T-helper 17 cell (primary cell): ENCODE measurements at places on chromosomes 7 and 10.

DNA sequence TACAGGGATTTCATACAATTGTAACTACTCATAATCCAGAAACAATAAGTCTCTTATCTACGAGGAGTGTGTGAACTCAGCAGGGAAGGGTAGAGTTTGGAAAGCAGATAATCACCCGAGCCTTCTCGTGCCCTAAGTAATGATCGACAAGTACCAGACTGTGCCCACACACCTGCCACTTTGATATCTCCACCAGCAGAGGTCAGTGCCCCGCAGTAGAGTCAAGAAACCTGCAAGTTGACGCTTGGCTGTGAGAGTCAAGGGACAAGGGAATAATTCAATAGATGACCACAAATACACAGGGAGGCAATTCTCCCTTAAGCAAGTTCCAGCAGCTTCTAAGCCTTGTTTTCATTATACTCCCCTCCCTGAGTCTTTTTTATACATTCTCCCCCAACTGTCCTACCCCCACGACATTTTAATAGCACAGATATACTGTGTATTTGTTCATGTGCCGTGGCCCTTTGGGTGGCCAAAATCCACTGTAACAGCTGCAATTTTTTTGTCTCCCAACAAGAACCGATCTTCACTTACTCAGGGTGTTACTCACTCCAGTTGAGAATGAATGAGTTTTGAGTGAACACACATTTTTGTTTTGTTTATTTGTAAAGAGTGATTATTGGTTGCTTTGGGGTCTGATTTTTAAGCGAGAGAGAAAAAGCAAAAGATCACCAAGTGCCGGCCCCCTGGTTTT is 106.9 kb upstream of the RHEB start:
- no peak for DNase-seq

GRCh38 chr7:159023746-159024145 is 120.9 kb downstream of the VIPR2 start:
- peak; percentile 2 for DNase-seq

GRCh38 chr7:128840326-128841170 is 10.3 kb downstream of the FLNC start:
- DNase-seq: no peak

DNA sequence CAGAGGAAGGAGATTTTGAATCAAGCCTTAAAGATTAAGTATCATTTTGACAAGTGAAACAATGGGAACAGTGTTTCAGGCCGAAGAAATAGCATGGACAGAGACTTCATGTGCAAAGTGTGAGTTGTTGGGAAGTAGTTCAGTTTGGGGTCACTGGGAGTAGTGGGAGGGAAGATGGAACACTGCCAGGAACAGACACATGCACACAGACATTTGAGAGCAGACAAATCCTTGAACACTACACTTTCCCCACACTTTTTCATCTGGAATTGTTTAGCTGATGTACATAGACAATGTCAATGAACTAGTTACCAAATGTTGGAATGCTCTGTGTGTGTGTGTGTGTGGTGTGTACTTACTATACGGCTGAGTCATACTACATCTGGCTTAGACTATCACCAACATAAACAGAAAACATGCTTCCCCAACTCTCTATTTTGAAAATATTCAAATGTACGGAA is 52.4 kb upstream of the LRRC17 start:
- DNase-seq: no peak

DNA sequence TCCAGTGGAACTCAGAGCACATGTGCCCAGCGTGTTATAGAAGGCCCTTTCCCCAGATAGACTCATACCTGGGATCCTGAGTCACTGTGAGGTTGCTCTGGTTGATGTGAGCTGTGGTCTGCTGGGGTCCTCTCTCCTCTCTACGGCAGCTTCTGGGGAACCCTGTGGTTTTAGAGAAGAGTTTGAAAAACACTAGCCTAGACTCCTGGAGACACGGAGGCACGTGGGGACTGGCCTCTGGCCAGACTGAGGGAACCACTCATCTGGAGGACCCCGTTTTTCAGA is 10.3 kb downstream of the ZNF775 start:
- no peak for DNase-seq

GRCh38 chr7:34425631-34426384 is 232.2 kb upstream of the NPSR1 start:
- DNase-seq: no peak

DNA sequence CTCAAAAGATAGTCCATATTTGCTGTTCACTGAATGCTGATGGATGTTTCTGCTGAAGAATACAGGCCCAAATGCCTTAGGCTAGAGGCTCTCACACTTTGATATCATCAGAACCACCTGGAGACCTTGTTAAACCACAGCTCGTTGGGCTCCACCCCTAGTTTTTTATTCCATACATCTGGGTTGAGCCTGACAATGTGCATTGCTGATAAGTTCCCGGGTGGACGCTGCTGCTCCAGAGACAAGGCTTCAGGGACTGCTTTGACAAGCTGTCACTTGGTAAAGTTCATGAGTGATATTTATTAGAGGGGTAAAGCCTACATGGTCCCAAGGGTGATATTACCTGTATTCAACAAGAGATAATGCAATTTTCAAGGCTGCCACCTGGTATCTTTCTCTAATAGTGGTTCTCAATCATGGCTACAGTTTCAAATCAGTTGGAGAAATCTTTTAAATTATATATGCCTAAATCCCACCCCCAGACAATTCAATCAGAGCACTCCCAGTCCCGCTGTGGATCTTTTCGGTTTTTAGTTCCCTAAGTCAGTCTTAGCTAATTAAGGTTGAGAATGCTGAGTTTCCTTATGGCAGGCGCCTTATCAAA is 107.1 kb upstream of the GSDME start:
- DNase-seq: no peak

- no peak for DNase-seq
These were observed 61.3 kb downstream of the TACC2 start for GRCh38 chr10:122050311-122050710.

- no peak for DNase-seq
These were observed 95.0 kb upstream of the AGBL3 start for GRCh38 chr7:134891262-134891695.

DNA sequence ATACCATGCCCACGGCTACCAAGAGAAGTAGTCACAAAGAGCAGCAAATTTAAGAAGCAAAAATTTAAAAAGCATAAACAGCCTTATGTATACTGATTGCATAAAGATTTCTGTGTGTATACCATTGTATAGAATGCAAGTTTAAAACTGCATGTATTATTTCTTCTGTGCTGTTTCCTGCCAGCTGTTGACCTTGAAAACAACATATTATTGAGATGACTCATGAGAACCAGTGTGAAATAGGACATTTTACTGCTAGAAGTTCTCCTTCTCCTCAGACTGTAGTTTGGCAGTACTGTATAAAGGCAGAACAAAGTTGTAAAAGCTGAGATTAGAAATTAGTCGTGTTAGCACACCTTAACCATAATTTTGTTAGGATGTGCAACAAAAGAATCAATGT is 42.3 kb upstream of the SGCE start:
- DNase-seq: no peak

DNA sequence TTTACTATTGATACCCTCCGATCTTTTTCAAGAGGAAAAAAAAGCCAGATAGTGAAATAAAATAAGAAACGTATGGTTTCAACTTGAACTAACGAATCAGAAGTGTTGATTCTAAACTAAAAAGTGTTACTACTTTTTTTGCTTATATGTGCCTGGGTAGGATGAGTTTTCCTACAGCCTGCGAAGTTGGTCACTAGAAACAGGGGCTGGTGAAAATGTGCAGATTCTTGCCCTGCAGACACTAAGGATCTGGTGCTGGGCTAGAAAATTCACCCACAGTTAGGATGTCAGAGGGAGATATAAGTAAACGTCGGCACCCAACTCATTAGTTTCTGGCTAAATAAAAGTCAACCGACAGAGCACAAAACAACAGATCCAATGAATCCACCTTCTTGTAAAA is 298.7 kb upstream of the NFE2L3 start:
- DNase-seq: no peak

DNA sequence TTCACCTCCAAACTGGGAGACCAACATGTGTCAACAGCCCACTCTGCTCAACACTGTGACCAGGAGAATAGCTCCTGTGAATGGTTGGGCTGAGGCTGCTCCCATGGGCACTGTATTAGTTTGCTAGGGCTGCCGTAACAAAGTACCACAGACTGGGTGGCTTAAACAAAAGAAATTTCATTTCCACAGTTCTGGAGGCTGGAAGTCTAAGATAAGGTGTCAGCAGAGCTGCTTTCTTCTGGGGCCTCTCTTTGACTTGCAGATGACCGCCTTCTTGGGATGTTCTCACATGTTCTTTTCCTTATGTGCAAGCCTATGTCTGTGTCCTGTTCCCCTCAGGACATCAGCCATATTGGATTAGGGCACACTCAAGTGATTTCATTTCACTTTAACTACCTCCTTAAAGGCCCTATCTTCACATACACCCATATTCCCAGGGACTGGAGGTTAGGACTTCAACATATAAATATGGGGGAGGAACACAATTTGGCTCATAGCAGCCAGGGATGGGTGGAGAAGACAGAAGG is 90.3 kb downstream of the CPED1 start:
- DNase-seq: no peak

DNA sequence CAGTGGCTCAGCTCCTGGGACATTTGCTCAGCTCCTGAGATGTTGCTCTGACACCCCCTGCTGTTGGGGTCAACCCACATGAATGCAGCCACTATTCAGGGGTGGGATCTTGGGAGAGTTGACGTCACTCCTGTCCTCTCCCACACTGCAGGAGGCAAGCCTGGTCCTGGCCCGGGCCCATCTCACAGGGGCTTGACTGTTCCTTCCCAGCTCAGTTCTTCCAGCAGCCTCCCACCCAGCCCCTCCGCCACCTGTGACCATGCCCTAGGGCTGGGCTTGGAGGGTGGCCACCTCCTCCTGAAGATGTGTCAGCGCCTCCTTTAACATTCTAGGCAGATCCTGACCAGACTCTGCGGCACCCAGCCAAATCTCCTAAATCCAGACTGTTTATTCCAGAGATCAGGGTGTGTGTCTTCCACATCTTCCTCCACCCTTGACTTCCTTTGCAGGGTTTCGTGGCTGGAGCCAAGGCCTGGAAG is 19.1 kb upstream of the OPALIN start:
- no peak for DNase-seq

GRCh38 chr7:2245883-2246675 is 4.1 kb downstream of the NUDT1 start:
- no peak for DNase-seq

DNA sequence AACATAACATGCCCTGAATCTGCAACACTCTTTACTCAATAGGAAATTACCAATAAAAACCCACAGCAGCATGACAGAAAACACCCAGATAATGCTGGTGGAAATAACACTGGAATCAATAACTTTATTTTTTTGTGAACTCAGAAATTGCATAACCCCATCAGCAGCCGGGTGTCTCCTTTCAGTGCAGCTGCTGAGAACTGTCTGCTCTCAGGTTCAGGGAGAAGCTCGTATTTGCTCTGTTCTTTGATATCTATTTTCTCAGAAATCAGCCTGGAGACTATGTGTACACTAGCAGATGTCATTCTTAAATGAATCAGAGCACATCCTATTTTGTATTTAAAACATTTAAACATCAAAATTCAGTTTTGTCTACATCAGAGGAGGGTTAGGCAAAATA is 506.0 kb downstream of the POM121L12 start:
- no peak for DNase-seq

DNA sequence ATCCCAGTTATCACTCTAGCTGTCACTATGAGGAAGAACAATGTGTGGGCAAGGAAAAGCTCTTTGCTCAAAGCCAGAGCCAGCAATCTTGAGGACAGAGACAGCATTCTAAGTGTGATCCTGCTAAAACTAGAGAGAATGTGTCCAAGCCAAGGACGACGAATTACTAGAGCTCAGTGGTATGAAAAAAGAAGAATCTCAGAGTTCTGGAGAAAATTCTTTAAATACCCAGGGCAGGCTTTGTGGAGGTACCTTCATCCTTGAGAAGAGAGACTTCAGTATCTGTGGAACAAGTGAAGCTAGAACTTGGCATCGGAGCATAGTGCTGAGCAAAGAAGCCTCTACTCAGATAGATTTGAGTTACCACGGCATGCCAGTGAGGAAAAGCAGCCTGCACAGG is 209.8 kb downstream of the TRIL start:
- no peak for DNase-seq

DNA sequence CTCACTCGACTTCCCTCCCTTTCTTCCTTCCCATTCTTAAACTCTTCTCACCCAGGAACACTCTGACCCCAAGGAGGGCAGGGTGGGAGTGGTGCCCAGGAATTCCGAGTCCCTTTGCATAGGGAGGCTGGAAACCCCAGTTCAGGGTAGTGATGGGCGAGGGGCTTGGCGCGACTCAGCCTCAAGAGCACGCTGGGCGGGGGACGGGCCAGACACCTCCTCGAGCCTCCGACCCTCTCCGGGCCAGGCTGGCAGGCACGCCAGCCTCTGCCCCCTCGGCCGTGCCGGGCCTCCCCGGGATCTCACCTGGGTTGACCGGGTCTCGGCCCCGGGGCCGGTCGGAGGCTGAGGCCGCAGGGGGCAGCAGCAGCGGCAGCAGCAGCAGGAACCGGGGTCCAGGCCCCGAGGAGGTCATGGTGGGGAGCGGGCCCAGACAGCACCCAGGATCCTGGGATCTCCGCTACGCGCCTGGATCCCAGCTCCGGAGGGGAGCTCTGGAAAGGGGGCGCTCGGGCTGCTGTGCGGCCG is 457 bp downstream of the PLOD3 start:
- no peak for DNase-seq

GRCh38 chr7:15176089-15176488 is 273.5 kb upstream of the DGKB start:
- DNase-seq: no peak

- no peak for DNase-seq
These were observed 16.9 kb upstream of the STMP1 start for GRCh38 chr7:135645296-135645904.

DNA sequence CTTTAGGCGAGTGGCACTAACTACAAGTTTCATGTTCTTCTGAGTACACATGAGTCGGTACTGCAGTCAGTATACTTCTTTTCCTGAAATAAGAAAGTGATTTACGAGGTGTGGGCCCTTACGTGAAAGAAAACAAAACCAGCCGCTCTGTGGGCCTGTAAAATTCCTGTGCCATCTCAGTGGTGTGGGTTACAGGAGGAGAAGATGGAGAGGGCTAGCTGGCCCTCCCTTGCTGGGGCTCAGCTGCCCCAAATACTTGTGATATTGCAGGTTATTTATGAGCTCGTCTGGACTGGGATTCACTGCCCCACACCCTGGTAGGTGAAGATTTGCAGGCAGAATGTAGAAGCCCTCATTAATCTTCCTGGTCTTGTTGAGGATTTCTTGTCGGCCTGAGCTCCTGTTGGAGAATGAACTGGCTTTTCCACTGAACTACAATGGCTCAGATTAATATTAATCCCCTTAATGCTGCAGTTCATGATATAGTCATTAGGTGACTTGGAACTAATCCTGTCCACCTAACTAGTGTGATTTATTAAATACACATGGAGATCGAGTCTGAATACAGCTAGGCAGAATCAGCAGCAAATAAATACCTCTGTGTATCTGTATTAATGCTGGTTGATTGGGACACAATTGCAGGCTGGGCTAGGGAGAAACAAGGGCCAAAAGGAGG is 68.0 kb downstream of the GBF1 start:
- no peak for DNase-seq
